Esophagus squamous epithelium (tissue), 5 donors: ENCODE measurements at places on chromosomes 4 and X. TPM values are rescaled to one million over a fixed set of nuclear protein-coding genes. Genes with fewer than 3 reads are reported as not detected.

DNA sequence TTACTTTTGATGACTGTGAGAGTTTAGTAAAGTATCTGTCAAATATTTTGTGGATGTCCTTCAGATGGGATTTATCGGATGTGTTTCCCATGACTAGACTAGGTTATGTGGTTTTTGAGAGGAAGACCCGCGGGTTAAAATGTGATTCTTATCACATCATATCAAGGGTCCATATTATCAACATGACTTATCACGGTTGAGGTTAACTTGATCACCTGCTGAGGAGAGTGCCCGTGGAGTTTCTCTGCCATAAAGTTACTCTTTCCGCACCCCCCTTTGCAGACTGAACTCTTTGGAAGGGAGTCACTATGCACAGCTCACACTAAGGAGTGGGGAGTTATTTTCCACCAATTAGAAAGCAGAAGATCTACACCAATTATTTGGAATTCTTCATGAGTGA, 38.7 kb downstream of the GLRB start:
- H3K4me3 ChIP-seq: no peak overlapping the region
- no peaks in the 10 kb centered on the region for H3K27me3 ChIP-seq
- no peak for DNase-seq

- peaks cover 35% of the 10 kb centered on the region for H3K27me3 ChIP-seq
- no peaks in the 10 kb centered on the region for H3K4me1 ChIP-seq
- H3K27ac ChIP-seq: no peak overlapping the region
- no peak for DNase-seq
- H3K36me3 ChIP-seq: no peaks in the 10 kb centered on the region
- no peak overlapping the region for H3K4me3 ChIP-seq
Measured at GRCh38 chr4:16062601-16063000, 21.2 kb downstream of the PROM1 start.

DNA sequence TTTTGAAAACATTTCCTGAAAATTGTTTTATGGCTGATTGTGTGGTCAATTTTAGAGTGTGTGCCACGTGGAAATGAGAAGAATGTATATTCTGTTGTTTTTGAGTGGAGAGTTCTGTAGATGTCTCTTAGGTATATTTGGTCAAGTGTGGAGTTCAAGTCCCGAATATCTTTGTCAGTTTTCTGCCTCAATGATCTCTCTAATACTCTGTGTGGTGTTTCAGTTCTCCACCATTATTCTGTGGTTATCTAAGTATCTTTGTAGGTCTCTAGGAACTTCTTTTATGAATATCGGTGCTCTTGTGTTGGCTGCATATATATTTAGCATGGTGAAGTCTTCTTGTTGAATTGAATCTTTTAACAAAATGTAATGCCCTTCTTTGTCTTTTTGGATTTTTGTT, 113.3 kb downstream of the LINC00632 start:
- no peak overlapping the region for H3K4me3 ChIP-seq
- DNase-seq: no peak
- H3K36me3 ChIP-seq: no peaks in the 10 kb centered on the region
- no peaks in the 10 kb centered on the region for H3K4me1 ChIP-seq
- H3K27ac ChIP-seq: no peak overlapping the region

DNA sequence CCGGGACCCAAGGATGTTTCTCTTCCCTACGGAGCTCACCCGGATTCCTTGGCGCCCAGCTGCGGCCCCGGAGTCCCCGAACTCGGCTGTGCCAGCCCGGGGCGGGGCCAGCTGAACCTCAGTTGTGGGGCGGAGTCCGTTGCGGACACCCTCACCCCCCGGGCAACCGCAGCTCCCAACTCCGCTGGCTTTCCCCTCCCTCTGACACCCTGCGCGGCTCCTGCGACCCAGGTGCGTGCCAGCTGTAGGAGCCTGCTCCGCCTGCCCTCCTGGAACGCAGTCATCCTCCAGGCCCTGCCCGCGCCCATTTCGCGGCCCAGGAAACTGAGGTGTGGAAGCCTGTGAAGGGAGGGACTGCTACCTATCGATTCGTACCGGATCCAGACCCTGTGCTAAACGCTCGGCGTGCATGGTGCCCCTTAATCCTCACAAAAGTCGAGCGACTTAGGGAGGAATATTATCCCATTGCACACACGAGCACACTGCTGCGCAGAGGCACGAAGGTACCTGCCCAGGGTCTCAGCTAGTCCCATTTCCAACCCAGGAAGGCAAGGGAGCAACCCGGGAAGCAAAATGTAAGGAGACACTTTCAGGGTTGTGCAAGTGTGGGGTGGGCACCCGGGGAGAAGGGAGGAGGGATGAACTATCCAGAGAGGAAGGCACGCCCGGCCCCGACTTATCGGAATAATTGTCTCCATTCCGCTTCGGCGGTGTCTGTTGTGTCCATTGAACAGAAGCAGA, 12.3 kb downstream of the MSX1 start:
- peaks cover 12% of the 10 kb centered on the region for H3K4me1 ChIP-seq
- no peak overlapping the region for H3K4me3 ChIP-seq
- no peak overlapping the region for H3K27ac ChIP-seq
- peaks cover 25% of the 10 kb centered on the region for H3K27me3 ChIP-seq
- H3K36me3 ChIP-seq: no peaks in the 10 kb centered on the region

DNA sequence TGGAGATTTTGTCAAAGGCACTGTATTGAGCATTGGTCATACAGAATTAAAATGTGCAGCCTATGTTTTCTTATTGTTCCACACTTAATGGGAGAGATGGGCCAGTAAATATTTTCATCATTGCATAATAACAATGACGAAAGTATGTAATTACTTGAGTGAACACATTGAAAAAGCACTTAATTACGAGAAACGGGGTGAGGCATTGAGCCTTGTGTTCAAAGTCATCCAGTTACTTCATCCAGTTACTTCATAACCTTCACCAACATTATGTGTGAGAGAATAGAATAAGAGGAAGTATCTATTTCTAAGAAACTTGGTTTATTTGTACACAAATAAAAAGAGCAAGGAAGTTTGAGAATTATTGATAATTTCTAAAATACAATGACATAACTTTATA, 1427.0 kb downstream of the ADGRL3 start:
- H3K36me3 ChIP-seq: no peaks in the 10 kb centered on the region
- no peak overlapping the region for H3K27ac ChIP-seq

GRCh38 chr4:173990126-173990868, 293.2 kb downstream of the FBXO8 start:
- no peaks in the 10 kb centered on the region for H3K36me3 ChIP-seq
- H3K27ac ChIP-seq: no peak overlapping the region
- no peak overlapping the region for H3K4me3 ChIP-seq
- no peaks in the 10 kb centered on the region for H3K4me1 ChIP-seq
- no peaks in the 10 kb centered on the region for H3K27me3 ChIP-seq
- no peak for DNase-seq

DNA sequence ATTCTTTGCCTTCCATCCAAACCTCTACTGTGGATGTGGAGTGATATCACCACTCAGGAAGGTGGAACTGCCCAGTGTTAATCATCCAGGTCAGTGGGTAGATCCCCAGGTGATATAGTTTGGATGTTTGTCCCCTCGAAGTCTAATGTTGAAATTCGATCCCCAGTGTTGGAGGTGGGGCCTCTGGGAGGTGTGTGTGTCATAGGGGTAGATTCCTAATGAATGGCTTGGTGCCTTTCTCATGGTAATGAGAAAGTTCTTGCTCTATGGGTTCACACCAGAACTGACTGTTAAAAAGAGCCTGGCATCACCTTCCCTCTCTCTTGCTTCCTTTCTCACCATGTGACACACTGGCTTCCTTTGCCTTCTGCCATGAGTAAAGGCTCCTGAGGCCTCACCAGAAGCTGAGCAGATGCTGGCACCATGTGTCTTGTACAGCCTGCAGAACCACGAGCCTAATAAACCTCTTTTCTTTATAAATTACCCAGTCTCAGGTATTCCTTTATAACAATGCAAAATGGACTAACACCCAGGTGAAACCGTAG, 6.8 kb upstream of the SOWAHB start:
- no peak for DNase-seq
- peaks cover 7% of the 10 kb centered on the region for H3K27me3 ChIP-seq
- H3K4me3 ChIP-seq: no peak overlapping the region
- no peaks in the 10 kb centered on the region for H3K36me3 ChIP-seq

GIMD1 gene
- total RNA-seq: not detected

DNA sequence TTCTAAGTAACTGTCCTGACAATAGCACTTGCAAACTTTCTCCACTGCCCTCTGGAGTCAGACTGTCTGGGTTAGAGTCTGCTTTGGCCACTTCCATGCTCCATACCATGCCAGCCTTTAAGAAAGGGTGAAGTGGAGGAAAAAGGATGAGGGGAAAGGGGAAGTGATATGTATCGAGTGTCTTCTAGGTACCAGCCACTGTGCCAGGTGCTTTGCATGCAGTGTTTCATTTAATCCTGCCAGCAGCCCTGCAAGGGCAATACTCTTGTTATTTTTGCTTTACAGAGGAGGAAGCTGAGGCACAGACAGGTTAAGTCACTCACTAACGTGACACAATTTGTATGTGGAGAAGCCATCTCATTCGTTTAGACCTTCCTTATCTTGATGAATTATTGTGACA, 55.6 kb downstream of the RTL9 start:
- H3K4me1 ChIP-seq: no peaks in the 10 kb centered on the region
- no peak for DNase-seq
- no peak overlapping the region for H3K4me3 ChIP-seq
- H3K27me3 ChIP-seq: no peaks in the 10 kb centered on the region

DNA sequence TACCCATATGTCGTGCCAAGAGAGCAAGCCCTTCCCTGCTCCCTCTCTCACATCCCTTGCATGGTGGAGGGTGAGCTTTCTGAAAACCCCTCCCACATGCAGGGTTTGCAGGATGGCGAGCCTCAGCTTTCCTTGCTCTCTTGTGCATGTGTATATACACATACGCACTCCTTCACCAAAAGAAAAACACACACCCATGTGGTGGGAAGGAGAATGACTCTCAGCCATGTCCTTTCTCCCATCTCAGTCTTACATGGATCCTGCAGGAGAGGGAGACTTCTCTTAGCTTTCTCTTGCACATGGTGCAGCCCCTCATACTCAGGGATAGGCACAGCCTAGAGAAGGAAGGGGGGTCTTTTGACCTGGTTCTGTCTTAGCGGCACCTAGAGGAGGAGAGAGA, 81.1 kb downstream of the CLCN5 start:
- DNase-seq: no peak
- no peak overlapping the region for H3K27ac ChIP-seq
- H3K36me3 ChIP-seq: no peaks in the 10 kb centered on the region
- no peaks in the 10 kb centered on the region for H3K4me1 ChIP-seq

- no peaks in the 10 kb centered on the region for H3K27me3 ChIP-seq
- H3K36me3 ChIP-seq: no peaks in the 10 kb centered on the region
- no peak overlapping the region for H3K27ac ChIP-seq
- DNase-seq: no peak
- no peaks in the 10 kb centered on the region for H3K4me1 ChIP-seq
Measured at GRCh38 chrX:124307253-124307907, 25.1 kb upstream of the TEX13D start.

OTUD6A gene
- total RNA-seq: not detected

DNA sequence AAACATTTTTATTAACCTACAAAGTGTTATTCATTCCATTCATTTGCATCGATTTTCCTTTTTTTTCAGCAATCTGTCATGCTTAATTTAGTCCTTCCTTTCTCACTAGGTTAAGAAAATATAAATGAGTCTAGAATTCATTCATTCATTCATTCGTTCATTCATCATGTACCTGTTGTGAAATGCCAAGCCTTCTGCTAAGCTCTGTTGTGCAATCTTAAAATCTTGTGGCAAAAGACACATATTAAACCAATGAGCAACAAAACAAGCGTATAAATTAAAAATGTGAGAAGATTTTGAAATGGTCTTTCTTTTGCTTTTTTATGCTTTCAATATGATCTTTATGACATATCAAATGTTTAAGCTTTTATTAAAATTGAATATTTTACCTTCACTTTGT, 88.6 kb upstream of the MAD2L1 start:
- no peaks in the 10 kb centered on the region for H3K36me3 ChIP-seq
- DNase-seq: no peak
- H3K4me1 ChIP-seq: no peaks in the 10 kb centered on the region
- H3K27me3 ChIP-seq: no peaks in the 10 kb centered on the region
- H3K4me3 ChIP-seq: no peak overlapping the region

- no peak overlapping the region for H3K27ac ChIP-seq
- no peaks in the 10 kb centered on the region for H3K36me3 ChIP-seq
- no peaks in the 10 kb centered on the region for H3K27me3 ChIP-seq
- peaks cover 8% of the 10 kb centered on the region for H3K4me1 ChIP-seq
- no peak overlapping the region for H3K4me3 ChIP-seq
Measured at GRCh38 chr4:119736559-119736958, 108.0 kb upstream of the PDE5A start.

GRCh38 chr4:86032476-86033022, 327.3 kb downstream of the MAPK10 start:
- DNase-seq: no peak
- no peaks in the 10 kb centered on the region for H3K27me3 ChIP-seq
- H3K4me3 ChIP-seq: no peak overlapping the region
- no peaks in the 10 kb centered on the region for H3K4me1 ChIP-seq

ATP1B4 gene
- total RNA-seq: not detected

GRCh38 chr4:8378101-8378724, 62.3 kb downstream of the ACOX3 start:
- H3K27me3 ChIP-seq: no peaks in the 10 kb centered on the region
- DNase-seq: no peak
- no peaks in the 10 kb centered on the region for H3K4me1 ChIP-seq
- H3K4me3 ChIP-seq: no peak overlapping the region

DNA sequence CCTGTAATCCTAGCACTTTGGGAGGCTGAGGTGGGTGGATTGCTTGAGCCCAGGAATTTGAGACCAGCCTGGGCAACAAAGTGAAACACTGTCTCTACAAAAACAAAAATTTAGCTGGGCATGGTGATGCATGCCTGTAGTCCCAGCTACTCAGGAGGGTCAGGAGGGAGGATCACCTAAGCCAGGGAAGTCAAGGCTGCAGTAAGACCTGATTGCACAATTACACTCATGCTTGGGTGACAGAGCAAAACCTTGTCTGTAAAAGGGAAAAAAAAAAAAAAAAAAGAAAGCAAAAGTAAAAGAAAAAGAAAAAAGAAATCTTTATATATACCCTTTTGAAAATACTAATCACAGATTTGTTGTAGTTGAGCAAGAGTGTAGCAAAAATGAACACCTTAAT, 801.0 kb upstream of the IGFBP7 start:
- H3K4me1 ChIP-seq: no peaks in the 10 kb centered on the region
- DNase-seq: no peak
- no peak overlapping the region for H3K4me3 ChIP-seq
- no peaks in the 10 kb centered on the region for H3K27me3 ChIP-seq
- H3K27ac ChIP-seq: no peak overlapping the region

SLIT2 gene
- total RNA-seq: 2.4 TPM

DNA sequence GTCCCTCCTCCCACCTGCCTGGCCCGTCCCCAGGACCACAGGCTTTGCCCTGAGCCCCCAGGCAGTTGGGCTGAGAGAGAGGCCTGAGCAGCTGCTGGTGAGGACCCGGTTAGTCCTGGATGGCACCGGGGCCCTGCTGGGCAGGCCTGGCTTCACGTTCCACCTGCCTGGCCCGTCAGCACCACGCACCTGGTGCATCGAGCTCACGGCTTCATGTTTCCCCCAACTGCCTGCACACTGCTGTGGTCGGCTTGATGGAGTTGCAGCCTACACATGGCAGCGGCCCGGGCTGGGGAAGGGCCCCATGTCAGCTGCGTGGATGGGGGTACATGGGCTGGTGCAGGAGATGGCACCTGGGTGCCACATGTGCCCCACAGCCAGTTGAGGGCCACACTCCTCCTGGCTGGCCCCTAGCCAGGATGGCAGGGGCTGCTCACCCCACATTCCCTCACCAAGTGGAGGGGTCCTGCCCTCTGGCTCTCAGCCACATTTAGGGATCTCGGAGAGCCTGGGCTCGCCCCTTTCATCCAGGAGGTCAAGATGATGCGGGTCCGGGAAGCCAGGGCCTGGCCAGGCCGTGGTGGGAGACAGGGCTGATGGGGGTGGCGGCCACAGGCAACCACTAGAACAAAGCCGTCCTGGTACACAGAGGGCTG, 28.5 kb downstream of the NKX1-1 start:
- H3K27ac ChIP-seq: no peak overlapping the region
- H3K36me3 ChIP-seq: peaks cover 81% of the 10 kb centered on the region
- H3K4me1 ChIP-seq: no peaks in the 10 kb centered on the region
- H3K27me3 ChIP-seq: no peaks in the 10 kb centered on the region
- H3K4me3 ChIP-seq: no peak overlapping the region

S100G gene
- not detected for total RNA-seq
